ENCODE measurements at places on chromosomes 2 and 18. TPM values are rescaled to one million over a fixed set of nuclear protein-coding genes. Genes with fewer than 3 reads are reported as not detected.

RAPGEF4 gene
- 1.8 TPM for total RNA-seq

FOXI3 gene
- total RNA-seq = not detected

CDH19 gene
- total RNA-seq = 0.27 TPM

RAB10 gene
- total RNA-seq = 149 TPM

VIT gene
- total RNA-seq = not detected

- DNase-seq = no peak
Measured at GRCh38 chr18:66209656-66210055, 394.2 kb downstream of the CDH19 start.

DNA sequence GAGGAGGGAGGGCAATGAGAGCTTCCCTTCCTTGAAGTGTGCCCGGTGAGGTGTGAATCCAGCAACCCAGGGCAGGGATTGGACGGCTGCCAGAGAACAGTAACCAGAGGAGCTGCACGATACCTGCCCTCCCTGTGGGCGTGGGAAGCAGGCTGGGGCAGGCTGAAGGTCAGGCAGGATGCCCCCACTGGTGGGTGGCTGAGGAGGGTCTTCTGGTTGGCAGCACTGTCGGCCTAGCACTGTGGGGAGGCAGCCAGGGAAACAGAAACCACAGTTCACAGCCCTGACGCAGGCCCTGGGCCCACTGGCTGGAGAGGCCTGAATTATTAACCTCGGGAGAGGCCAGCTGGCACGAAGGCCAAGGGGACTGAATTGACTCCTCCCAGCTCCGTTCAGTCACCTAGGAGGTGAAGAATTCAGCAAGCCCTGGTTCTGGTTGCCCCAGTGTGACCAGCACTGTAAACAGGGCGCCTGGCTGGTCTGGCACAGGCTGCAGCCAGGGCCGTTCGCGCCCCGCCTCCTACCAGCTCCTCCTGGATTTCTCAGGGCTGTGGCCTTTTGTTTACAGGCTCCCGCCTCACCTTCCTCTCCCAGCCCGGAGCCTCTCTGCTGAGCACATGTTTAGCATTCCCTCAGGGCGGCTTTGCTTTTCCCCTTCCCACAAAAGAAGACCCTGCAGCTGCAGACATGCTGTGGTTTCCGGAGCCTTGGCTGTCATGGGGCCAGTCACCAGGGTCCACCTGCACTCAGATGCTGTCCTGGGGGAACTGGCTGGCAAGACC is 97.8 kb downstream of the B3GNT2 start:
- DNase-seq = peak; percentile 84
